ENCODE measurements at places on chromosomes 1 and 21. TPM values are rescaled to one million over a fixed set of nuclear protein-coding genes. Genes with fewer than 3 reads are reported as not detected.

Gene C8B
- 0.22 TPM for total RNA-seq

Gene DENND2C
- total RNA-seq: 2.4 TPM

GRCh38 chr1:224726441-224727182 is 110.5 kb downstream of the CNIH3 start:
- no peaks in the 10 kb centered on the region for H3K4me1 ChIP-seq
- peak; percentile 35 for DNase-seq
- no peak overlapping the region for H3K27ac ChIP-seq
- H3K4me3 ChIP-seq: no peak overlapping the region
- H3K27me3 ChIP-seq: no peaks in the 10 kb centered on the region

- no peaks in the 10 kb centered on the region for H3K4me1 ChIP-seq
- H3K27me3 ChIP-seq: no peaks in the 10 kb centered on the region
- no peak for DNase-seq
- no peak overlapping the region for H3K27ac ChIP-seq
Measured at GRCh38 chr1:74356493-74356892, 121.3 kb downstream of the TNNI3K start.

GRCh38 chr1:151352021-151352718 is 5.1 kb upstream of the RFX5 start:
- no peak overlapping the region for H3K4me3 ChIP-seq
- H3K4me1 ChIP-seq: no peaks in the 10 kb centered on the region
- DNase-seq: no peak
- H3K36me3 ChIP-seq: no peaks in the 10 kb centered on the region
